Erythroblast (primary cell): ENCODE measurements at places on chromosomes 12 and 14.

DNA sequence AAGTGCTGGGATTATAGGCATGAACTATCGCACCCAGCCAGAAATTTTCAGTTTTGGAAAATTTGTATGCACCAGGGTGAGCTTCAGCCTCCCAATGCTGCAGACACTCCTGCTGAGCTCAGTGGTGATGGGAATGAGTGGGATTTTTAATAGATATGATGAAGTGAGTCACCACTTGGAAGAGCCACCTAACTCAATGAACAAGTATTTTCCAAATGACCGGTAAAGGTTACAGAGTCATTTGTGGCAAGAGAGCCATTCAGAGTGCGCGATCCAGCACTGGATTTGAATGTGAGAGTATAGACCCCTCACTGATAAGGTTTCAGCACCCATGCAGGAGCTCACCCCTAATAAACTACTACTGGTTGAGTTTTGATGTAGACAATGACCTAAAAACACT is 100.7 kb downstream of the PPP2R5C start:
- no peak for DNase-seq

DNA sequence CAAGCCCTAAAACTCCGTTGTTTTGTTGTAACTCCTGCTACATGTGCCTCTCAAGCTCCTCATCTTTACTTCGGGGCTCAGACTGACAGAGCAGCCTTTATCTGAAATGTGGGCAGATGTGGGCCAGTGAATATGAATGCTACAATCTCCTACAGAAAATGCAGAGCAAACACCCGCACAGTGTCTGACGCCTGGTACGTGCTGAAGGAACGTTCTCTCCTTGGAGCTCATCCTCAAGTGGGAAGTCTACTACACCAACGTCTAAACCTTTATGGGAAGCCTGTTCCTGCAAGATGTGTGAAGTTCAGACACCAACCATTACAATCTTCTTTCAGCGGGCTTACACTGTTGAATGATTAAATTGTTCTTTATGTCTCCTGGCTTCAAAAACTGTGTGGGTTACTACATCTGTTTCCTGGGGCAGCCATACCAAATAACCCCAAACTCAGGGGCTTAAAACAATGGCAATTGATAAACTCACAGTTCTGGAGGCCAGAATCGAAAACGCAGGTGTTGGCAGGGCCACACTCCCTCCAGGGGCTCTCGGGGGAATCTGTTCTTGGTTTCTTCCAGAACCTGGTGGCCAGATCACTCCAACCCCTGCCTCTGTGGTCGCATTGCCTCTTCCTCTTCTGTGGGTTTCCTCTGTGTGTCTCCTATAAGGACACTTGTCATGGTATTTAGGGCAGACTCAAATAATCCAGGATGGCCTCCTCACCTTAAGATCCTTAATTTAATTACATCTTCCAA is 179.7 kb upstream of the PLXNC1 start:
- DNase-seq: no peak

DNA sequence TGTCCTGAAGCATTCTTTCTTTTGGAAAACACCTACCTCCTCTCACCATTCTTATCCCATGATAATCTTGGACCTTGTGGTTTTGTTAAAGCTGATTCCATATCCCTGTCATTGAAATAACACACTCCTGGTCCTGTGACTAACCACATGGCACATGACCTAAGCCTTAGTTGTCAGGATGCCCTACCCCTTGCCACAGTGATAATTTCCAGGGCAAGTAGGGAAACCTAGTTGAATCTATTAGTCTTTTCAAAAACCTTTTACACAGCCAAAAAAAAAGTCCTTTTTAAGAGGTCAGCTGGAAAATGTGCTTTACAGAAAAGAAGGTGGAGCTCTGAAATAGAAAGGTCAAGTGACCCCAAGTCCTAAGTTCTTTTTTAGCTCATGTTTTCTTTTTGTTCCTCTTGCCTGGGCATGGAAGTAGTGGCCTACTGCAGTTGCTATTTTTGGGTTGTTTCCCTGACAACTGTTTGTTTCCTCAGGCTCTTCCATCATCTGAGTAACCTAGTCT is 608.4 kb downstream of the LRFN5 start:
- DNase-seq: no peak

DNA sequence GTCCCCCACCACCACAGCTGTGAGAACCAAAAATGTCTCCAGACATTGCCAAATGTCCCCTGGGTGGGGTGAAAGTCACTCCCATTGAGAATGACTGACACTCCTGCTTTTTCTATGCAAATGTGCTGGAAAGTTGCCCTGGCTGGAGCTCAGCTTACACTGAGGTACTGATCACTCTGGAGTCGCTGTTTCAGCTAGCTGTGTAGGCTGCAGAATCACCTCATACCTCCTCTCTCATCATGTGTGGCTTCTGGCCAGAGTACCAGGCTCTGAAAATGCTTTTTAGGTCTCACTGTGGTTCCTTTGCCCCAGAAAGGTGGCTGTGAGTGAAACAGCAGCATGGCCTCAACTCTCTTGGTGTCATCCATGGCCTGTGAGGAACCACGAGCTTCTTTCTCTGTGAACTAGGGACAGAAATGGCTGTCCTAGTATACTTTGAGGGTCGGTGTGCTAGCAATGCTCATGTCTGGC is 414.4 kb downstream of the DPF3 start:
- peak; percentile 35 for DNase-seq

DNA sequence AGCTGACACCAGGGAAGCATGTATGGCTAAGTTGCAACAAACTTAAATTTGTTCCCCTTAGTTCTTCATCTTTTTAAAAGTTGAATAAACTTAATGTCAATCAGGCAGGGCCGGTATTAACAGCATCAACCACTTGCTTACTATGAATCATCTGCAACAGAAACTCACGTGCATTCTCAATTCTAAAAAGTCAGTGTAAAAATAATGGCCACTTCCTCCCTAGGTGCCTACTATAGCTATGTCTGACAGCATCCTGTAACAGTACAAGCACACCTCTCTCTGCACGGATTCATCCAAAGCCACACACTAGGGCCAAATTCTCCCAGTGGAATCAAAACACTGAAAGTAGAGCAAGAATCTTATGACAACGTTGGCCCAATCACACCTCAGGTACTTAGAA is 48.6 kb downstream of the PPP1R36 start:
- no peak for DNase-seq

GRCh38 chr12:118439068-118439467 is 62.7 kb downstream of the SUDS3 start:
- DNase-seq: no peak

DNA sequence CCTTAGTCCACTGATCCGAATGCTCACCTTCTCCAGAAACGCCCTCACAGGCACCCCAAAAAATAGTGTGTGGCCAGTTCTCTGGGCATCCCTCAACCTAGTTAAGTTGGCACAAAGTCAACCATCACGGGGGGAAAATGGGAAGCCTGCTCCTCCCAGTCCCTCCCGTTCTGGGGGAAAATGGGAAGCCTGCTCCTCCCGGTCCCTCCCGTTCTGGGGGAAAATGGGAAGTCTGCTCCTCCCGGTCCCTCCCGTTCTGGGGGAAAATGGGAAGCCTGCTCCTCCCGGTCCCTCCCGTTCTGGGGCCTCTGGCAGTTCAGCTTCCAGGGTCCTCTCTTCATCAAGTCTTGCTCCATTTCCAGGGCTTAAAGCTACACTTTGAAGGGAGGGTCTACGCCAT is 106.1 kb downstream of the RIMBP2 start:
- DNase-seq: no peak

- no peak for DNase-seq
Measured at GRCh38 chr12:63163541-63163940, 12.5 kb upstream of the AVPR1A start.

DNA sequence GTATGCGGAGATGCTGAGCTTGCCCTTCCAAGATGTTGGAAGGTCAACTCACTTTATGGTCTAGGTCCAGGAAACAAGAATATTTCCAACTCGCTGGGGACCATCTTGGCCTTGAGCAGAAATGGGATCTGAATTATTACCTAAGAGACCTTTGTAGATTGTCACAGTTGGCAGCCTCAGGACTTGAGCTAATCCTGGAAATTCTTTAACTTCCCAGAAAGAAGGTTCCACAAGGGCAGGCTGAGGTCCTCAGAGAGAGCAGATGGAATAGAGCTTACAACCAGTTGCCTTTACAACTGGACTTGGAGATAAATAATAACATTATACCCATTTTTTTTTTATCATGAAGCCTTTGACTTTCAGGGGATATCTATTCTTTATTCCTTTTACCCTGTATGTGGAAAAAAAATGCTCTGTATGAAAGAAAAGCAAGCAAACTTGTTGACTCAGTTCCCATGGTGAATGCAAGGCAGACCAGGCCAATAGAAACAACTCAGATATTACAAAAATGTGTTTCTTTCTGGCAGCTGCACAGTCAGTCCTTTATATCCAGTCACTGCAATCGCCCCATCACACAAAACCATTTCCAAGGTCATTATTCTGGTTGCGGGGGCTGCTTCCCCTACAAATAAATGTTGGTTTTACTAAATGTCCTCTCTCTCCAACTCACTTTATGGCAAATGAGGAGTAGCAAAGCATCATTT is 401.4 kb downstream of the ZFP36L1 start:
- no peak for DNase-seq

DNA sequence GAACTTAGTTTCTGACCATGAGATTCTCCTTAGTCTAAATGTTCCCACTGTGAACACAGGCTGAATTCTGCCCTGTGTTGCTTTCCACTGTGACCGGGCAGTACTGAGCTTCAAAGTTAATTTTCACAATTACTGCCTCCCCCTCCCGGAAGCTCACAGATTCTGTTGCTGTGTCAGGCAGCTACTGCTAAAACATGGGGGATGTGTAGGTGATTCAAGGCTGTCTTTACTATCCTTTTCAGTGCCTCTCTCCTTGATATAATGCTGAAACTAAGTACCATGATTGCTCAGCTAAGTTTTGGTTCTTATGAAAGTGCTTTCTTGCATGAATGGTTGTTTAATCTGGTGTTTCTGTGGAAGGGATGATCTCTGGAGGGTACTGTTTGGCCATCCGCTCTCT is 428.3 kb upstream of the NOVA1 start:
- DNase-seq: no peak

DNA sequence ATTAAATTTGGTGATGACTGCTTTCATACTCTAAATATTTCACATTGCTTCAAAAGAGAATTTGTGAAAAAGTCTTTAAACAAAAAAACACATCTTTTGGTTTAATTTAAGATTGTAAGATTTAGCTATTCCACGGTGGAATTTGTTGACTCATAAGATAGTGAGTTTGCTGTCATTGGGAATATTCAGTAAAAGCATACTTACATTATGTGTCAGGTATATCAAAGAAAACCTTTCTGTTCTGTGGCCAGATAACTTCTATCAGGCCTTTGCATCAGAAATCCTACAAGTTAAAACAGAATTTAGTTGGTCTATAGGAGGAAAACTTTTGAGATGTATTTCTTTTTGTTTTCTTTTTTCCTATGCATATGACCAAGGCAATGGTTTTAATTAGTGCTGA is 148.8 kb upstream of the E2F7 start:
- no peak for DNase-seq

GRCh38 chr14:39265033-39265432 is 31.3 kb downstream of the MIA2 start:
- no peak for DNase-seq

DNA sequence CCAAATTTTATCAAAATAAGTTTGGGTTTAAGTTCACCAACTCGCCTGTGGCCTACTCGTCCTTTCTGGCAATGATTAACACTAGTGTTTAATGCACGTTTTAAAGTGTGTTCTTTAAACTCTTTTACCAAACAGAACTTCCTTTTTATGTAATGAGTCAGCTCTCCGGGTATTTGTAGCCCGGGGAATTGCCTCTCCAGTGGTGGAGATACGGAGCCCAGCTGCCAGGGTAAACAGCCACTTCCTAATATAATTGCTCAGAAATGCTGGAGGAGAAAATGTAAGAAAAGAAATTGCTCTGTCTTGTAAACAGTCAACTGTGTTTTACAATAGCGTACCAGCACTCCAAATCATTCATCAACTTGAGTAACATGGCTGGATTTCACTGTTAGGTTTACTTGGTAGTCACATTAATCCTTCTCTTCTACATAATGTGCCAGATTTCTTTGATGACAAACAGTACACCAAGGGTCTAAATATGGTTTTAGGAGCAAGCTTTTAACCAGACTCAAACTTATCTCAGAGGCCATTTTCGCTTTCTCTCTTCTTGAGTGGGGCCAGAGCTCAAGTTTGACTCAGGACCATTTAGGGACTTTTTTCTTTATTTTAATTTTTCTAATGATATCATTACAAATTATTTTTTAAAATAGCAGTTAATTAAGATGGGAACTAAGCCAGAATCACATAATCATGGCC is 101.2 kb upstream of the SLC38A2 start:
- no peak for DNase-seq

GRCh38 chr12:69254046-69254445 is 14.7 kb downstream of the CPSF6 start:
- peak; percentile 75 for DNase-seq

DNA sequence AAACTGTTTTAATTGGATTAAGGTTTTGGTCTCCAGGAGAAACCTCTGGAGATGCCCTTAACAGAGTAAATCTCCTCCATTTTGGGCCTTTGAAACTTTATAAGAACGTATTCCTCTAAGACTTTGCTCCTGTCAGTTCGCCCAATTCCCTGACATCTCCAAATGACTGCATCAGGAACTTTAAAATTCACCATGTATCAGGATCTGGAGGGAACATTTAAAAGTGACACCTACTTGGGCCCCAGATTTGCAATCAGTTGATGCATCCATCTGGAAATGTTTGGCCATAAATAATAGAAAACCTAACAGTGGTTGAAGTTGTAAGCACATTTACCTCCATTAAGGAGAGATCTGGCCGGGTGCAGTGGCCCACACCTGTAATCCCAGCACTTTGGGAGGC is 144.1 kb upstream of the WSCD2 start:
- no peak for DNase-seq

DNA sequence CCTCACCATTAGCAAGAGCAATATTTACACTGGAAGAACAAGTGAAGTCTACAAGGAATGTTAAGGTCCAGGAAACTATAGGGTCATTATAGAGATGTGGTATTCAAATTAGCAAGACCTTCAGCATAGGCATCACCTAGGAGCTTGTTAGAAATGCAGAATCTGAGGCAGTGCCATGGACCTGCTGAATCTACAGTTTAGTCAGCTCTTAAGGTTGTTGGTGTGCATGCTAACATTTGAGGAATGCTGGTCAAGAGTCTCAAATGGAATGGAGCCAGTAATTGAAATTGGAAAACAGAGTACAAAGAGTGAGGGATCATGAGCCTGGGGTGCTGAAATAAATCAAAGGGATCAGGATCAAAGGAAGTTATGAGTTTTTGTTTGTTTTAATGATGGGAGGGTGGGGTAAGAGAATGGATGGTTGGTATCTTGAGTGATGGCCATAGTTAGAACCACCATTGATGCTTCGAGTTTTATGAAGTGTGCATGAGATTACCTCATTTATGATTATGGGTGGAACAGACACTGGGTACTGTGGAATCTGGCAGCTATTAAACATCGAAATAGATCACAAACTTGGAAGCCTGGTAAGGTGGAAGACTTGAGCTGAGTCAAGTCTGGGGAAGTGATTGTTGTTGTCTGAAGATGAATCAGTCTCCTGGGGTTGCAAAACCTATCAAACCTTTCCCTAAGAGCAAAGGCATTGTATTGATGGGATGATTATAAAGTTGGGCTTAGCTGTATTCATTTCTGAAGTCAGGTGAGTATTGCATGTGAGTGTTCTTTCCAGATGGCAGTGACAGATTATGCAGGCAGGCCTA is 323.3 kb upstream of the E2F7 start:
- DNase-seq: no peak

- no peak for DNase-seq
Measured at GRCh38 chr14:96627811-96628775, 125.9 kb downstream of the PAPOLA start.

GRCh38 chr12:112418273-112418607 is 507 bp upstream of the PTPN11 start:
- peak; percentile 90 for DNase-seq

GRCh38 chr14:58746261-58746660 is 108.5 kb downstream of the DACT1 start:
- no peak for DNase-seq
